ENCODE measurements at places on chromosomes 7 and 10.

GRCh38 chr10:62442894-62443669 lies 68.9 kb downstream of the ZNF365 start:
- no peak for DNase-seq

DNA sequence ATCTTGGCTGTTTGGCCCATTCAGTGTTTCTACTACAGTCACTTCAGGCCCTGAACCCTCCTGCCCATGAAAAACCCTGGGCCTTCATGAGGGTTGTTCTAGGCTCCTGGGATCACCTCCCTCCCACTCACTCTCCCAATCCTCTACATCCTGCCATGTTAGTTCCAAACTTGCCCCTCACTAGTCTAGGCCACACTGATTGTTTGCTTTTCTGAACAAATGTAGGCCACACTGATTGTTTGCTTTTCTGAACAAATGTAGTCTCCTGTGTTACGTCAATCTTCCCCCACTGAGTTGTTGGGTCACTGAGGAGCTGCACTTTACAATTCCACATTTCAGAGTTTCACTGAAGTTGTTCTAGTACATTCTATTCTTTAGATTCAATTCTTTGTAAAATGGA lies 5.3 kb upstream of the ALDH18A1 start:
- DNase-seq = no peak

DNA sequence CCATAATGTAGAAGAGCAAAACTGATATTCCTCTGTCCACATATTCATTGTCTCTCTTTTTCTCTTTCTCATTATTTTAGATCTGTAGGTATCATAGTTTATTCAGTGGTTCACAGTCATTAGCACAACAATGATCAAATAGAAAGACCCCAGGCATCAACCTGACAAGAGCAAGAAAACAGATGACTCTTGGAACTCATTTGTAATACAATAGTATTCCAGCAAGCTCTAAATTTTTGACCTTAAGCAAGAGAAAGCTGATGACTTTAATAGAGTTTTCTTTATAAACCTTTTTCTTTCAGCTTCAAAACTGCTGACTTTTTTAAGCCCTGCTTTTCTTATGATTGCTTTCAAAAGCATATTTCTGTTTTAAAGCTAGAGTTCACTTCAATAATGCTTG lies 507.5 kb upstream of the SORCS1 start:
- no peak for DNase-seq

DNA sequence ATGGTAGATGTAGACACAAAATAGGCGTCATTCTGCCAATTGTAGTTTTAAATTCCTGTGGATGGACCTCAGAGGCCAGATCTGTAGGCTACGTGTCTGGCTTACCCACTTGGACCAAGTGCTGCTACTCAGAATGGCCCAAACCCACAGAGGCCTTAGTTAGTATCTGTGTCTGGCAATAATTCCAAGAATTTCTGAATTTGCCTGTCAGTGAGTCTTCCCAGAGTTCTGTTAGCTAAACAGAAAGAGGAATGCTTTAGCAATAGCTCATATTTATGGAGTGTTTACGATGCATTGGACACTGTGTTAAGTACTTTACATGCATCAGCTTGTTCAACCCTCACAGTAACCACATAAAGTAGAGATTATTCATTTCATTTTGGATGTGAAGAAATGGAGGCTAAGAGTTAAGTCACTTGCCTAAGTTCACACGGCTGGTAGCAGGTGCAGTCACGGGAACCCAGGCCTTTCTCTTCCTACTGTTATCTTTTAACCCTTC lies 231.8 kb downstream of the PTEN start:
- no peak for DNase-seq

GRCh38 chr10:116621934-116622655 lies 1.3 kb downstream of the PNLIPRP2 start:
- DNase-seq = no peak

DNA sequence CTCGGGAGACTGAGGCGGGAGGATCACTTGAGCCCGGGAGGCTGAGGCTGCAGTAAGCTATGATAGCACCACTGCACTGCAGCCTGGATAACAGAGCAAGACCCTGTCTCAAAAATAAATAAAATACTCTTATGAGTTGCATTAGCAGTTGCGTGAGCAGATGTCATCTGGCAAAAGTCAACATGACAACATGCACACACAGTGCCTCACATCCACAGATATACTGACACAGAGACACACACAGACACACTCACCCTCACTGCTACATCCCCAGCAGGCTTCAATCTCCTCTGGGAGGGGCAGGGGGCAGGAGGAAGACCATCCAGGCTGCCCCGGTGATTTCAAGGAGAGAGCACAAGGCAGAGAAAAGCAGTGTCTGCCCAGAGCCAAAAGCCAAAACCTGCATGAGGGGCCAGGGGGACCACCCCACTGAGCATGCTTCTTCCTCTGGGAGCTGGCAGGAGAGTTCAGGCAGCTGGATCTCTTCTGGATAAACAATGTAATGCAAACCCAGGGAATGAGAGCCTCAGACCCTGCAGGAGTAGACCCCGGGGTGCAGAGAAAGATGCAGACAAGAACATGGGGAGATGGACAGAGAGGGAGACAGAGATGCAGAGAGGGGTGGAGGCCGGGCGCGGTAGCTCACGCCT lies 9.6 kb upstream of the ELN start:
- DNase-seq = no peak

DNA sequence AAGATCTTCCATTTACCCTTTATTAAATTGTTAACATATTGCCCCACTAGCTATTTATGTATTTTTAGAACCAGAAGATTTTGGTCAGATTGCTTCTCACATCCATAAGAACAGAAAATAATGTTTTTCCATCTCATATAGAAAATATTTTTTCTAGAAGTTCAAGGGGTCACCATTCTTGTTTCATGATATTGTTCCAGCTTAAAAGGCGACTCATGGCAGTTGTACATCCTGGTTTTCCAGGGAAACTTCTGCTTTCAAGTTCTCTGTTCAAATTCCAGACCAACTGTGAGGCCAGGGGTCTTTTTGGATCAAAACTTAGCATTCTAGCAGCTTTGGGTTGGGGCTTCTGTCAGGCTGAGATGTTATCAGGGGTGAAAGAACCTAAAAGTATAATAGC lies 84.4 kb downstream of the LRRC4 start:
- DNase-seq = no peak

DNA sequence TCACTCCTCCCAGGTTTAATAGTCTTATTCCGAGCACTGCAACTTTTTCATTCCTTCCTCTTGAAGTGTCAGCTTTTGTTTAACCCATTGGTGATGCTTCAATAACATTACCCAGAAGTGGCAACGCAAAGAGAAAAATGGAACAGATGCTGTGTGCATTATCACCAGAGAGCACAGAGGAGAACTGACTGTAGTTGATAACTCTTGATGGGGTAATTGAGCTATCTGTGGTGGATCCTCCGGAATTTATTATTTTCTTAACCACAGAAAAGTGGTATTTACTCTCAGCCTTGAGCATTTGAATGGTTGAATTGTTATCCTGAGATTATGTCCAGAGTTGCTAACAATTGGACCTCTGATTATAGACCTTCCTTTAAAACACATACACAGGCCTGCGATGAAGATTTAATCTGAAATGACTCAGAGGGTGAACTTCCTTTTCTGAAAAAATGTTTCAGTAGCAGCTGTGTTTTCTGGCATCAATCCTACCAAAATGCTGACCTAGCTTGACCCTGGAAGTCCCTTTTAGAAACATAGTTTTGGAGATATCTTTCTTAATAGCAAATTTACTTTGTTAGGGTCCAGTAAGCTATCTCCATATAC lies 1584.4 kb upstream of the LRRTM3 start:
- DNase-seq = no peak
